ENCODE measurements at places on chromosomes 5 and 9.

DNA sequence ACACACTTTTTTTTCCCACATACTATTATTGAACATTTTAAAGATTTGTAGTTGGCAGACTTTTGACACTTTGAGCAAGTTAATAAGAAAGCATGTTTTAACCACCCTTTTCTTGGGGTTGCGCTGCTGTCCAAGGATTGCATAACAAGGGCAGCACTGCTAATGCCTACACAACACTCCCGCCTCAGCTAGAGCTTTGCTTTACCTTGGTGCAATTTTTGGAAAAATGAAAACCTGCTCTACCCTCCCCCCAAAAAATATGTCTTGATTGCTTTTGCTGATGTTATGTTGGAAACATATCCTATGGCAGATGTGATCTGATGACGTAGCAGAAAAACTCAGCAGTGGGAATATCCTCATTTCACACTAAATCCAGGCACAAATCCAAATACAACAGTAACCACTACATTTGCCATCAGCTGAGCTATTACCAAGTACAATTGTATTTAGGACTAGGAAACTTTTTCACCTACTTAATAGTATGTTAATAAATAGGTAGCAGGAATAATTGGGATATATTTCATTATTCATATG is 51.5 kb downstream of the UBE2R2 start:
- no peak for DNase-seq

DNA sequence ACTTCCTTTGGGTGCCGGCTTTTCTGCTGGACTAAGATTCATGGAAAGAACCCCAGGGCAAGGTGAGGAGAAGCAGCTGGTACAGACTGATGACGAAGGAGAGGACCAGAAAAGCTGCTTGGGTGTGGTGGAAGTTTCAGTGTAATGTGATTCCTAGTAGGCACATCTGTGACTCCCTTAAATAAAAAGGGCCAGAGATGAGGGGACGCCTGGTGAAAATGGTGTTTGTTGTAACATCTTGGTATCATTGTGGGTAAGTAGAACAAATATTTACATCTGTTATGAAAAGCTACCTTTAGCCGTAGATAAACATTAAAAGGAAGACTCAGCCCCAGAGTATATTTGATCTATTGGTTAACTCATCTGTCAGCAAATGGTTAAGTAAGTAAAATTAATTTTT is 33.8 kb downstream of the OTULINL start:
- no peak for DNase-seq

- no peak for DNase-seq
These were observed 2.0 kb downstream of the NIPBL start for GRCh38 chr5:36878392-36879082.

- no peak for DNase-seq
These were observed 112.1 kb downstream of the KIF4B start for GRCh38 chr5:155125551-155126095.

GRCh38 chr5:31453522-31453921 is 78.4 kb downstream of the DROSHA start:
- DNase-seq = no peak

- peak; percentile 69 for DNase-seq
These were observed 209.2 kb upstream of the PAPPA start for GRCh38 chr9:115944166-115944948.

- peak; percentile 25 for DNase-seq
These were observed 500.0 kb downstream of the DIRAS2 start for GRCh38 chr9:90142580-90142979.

DNA sequence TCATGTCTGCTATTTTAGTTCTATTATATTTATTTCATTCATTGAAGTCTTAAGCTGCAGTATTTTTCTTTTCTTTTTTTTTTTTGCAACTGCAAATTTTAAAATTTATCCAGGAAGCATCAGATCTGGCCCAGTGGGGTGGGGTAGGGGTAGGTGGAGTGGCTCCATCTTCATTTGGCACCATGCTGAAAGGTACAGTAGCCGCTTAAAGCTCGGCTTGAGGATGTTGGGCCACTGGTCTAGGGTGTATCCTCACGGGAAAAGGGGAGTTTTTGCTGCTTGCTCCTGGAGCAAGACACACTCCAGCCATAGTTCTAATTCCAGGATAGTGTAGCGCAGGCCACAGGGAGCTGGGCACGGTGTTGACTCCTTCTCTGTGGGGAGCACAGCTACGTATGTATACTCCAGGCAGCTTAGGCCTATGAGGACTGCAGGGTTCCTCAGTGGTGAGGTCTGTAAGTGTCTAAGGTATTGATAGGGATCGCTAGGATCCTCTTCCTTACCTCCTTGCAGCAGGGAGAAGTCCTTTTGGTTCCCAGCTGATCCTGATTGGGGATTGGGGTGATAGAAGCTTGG is 22.7 kb downstream of the RCL1 start:
- no peak for DNase-seq

DNA sequence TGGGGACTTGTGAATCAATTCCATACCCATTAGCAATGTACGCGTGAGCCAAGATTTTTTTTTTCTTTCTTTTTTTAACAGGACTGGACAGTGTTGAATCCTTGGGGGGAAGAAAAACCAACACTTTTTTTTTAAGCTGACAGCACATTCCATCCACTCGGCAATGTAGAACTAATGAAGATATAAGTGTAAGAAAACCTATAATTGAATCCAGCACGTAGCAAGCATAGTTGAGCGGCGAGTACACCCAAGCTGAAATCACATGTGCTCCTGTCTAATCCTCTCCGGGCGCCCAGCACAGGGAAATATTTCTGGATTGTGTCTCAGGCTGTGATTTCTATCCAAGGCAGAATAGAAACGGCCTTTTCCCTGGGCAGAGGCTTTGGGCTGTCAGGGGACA is 118.2 kb downstream of the BOD1 start:
- no peak for DNase-seq

- no peak for DNase-seq
These were observed 24.0 kb upstream of the TNIP1 start for GRCh38 chr5:151104795-151105194.

DNA sequence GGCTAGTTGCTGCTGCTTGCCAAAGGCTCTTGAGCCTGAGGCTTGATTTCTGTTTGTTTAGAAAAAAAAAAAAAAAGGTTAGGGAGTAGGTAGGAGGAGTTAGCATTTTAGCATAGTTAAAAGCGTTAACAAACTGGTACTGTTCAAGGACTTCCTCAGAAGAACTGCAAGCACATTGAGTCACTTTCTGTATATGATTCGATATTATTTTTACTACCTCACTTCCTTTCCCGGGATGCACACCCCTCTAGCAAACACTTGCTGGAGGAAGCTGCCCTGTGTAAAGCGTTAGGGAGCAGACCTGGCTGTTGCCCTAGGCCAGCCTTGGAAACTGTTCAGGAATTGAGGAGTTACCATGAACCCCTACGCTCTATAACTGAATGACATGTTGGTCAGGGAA is 15.7 kb upstream of the CEP120 start:
- DNase-seq = no peak

- DNase-seq = peak; percentile 5
These were observed 175.8 kb downstream of the WDR70 start for GRCh38 chr5:37554938-37555337.

- DNase-seq = no peak
These were observed 162.1 kb downstream of the CWC27 start for GRCh38 chr5:64930672-64931318.

DNA sequence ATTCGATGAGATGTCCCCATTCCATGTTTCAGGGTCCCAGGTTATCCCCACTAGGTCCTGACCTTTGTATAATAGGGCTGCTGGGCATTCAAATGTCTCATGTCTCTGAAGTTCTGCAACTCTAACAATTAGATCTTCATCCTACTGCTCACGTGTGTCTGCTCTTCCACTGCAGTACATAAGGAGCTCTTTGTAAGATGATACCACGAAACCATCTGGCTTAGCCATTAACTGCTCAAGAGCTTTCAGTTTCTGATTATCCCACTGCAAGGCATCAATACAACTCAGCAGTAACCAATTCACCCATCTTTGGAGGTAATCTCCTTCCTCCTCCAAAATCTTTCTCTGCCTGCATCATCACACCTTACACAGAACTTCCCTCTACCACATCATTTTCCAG is 49.9 kb upstream of the PPP2CA start:
- DNase-seq = no peak

GRCh38 chr9:118784033-118784432 is 585.2 kb downstream of the BRINP1 start:
- no peak for DNase-seq

DNA sequence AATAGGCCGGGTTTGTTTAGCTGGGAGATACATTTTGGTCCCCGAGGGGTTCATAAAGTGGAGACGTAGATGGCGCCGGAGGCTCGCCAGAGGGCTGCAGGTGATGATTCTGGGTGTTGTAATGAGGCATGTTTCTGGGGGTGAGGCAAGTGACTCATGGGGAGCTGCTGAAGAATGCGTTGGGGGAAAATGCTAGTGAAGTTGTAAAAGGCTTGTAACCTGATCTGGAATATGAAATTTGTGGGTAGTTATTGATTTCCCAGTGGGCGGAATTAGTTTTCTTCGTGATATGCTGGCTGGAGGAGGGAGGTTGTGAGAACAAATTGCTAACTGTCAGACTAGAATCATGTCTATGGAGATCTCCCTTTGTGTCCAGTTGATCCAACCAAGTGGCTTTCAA is 158.3 kb downstream of the DOCK2 start:
- DNase-seq = no peak

DNA sequence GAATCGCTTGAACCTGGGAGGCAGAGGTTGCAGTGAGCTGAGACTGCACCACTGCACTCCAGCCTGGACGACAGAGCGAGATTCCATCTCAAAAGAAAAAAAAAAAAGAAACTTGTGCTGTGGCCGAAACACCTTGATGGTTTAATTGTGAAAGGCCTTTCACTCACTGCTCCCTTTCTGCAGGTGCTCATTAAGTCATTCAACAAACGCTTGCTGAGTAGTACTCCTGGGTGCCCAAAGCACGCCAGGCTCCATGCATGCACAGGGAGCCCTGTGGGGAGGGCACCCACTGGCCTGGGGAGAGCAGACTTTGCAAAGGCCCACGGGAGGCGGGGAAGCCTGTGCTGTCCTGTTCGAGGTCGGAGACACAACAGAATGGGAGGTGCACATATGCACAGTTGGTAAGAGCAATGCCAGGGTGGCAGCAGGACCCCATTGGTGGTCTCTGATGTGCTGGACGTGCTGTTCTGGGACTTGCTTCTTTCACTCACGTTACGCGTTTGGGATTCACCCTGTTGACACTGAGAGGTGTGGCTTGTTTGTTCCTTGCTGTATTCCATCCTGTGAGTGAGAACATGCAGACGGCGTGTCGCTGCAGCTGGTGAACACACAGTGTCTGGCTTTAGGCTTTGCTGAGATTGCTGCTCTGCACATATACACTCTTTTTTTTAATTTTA is 3.0 kb upstream of the ENTPD2 start:
- no peak for DNase-seq

DNA sequence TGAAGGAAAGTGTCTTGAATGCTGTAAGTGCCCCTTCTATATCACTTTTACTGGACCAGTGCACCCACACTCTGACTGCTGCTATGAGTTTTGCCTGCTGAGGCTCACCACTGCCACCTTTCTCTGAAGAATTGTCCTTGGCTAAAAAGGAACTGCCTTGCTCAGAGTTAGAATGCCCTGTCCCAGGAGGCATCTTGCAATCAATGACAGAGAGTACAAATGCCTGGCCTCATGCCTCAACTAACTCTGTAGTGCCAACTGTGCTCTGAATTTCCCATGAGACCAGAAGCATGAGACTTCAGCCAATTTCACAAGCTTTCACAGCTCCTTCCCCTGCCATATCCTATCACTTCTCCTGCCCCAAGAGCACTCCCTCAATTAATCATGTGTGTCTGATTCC is 569.7 kb downstream of the ZNF608 start:
- DNase-seq = no peak

DNA sequence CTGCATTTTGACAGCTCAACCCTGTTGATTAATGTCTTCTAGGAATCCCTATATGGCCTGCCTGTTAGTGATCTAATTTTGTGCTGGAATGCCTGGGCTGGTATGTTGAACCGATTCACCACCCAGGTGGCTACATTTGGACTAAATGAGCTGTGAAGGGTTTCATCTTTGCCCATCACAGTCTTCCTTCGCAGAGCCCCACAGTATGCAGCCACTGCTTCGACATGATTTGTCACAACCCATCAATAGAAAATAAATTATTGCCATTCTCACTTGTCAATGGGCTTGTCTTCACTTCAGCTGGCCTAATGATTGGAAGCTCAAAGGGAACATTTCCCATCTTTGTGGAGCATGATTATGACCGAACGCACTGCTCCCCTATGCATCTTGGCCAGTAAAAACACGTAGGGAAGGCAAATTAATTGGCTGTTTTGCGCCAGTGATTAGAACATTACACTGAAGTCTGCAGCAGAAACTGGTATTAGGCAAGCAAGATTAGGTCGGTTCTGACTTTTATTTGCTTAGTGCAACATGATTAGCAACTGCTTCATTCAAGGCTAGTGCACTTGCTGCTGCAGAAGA is 408.5 kb downstream of the KIAA0825 start:
- no peak for DNase-seq

DNA sequence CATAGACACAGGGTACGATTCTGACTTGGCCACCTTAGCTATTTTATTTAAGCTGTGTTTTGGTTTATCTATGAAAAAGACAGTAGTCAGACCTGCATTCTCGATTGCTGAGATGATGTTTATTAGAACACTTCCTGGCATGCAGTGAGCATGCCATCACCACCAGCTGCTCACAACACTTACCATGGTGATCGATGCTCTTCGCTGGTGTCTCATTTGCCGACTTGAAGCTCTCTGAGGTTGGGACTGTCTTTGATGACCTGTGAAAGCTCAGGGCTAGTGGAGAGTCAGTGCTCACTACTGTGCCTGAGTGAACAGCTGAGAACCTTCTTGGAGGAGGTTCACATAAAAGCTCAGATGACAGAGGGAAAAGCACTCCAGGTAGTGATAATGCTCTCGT is 4.4 kb upstream of the C9orf153 start:
- no peak for DNase-seq

GRCh38 chr5:132221781-132222648 is 5.6 kb downstream of the P4HA2 start:
- no peak for DNase-seq

DNA sequence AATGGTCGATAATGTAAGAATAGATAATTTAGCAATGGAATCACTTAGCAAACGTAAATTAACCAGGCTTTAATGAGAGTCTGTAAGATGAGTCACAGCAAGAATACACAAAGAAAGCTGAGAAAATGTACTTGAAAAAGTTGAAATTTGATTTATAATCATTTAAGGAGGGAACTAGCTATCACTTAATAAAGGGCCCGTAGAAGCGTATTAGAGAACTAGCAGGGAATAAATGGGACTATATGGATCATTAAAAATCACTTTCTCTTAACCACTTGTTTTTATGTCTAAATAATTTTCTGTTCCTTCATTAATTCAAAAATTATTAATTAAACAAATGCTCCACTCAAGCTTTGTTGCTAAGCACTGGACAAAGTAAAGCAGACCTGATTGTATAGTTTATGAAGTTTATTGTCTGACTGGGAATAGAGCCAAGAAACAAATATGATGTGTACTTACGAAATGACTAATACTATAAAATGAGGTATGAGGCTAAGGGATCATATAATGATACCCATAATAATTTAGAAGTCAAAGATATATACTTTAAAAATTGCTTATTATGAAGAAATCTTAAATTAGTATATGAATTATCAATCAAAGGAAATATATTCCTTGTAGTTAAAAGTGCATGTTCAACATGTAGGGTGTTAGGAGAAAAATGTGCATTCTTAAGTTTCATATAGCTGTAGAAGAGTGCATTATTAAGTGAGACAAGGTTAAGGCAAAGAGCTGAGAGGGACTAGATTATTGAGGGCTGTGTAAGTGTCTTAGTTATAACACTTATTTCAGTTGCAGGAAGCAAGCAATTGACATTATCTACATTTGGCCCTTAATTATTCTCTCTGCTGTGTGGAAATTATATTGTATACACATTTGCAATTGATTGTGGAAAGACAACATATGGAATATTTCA is 196.8 kb downstream of the PRDM9 start:
- no peak for DNase-seq

All from Caco-2 (cell line).